ENCODE measurements at places on chromosomes 13 and 19.

DNA sequence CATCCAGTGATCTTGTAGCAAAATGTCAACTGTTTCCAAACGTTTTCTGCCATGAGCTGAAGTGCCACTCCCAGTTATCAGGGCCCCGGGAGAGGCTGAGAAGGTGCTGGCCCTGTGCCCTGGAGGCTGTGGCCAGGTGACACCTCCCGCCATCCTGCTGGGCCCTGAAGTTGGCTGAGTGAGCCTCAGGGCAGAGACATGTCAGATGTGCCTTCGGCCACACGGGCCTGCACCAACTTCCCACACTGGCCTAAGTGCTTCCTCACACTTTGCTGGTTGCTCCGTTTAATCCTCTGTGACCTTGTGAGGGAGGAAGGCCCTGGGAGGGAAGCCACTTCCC, 4.8 kb downstream of the ADPRHL1 start:
- DNase-seq: no peak

- DNase-seq: no peak
Measured at GRCh38 chr19:2305452-2306280, 2.3 kb downstream of the LINGO3 start.

DNA sequence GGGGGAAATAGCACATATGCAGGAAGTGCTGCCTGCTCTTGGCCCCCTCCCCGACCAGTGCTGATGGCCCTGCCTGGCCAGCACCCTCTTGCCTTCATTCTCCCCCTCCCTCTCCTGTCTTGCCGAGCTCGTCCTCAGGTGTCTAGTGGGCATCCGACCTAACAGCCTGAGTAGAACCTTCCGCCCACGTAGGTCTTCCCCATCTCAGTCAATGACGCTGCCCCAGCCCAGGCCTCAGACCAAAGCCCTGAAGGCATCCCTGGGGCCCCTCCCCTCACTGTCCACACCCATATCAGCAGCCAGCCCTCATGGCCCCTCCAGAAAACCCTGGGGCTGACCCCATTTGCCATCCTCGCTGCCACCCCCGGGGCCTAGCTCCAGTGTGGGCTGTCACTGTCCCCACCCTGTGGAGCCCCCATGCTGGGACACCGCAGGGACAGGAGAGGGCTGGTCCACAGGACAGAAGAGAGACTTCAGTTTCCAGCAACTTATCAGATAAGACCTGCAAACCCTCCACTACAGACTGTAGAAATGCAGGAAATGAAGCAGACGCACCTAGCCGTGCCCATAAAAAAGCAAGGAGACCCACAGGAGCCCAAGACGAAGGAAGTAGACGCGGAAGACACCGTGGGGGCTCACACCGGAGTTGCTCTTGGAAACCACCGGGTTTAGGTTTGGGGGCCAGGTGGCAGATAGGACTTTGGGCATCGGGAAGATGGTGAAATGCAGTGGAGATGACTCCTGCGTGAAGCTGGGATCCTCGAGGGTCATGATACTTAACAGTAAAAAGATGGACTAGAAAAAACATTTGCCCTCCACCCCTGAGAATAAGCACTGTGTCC, 38.3 kb downstream of the AP1M1 start:
- no peak for DNase-seq

- DNase-seq: no peak
Measured at GRCh38 chr13:37123337-37123736, 17.9 kb upstream of the CSNK1A1L start.

DNA sequence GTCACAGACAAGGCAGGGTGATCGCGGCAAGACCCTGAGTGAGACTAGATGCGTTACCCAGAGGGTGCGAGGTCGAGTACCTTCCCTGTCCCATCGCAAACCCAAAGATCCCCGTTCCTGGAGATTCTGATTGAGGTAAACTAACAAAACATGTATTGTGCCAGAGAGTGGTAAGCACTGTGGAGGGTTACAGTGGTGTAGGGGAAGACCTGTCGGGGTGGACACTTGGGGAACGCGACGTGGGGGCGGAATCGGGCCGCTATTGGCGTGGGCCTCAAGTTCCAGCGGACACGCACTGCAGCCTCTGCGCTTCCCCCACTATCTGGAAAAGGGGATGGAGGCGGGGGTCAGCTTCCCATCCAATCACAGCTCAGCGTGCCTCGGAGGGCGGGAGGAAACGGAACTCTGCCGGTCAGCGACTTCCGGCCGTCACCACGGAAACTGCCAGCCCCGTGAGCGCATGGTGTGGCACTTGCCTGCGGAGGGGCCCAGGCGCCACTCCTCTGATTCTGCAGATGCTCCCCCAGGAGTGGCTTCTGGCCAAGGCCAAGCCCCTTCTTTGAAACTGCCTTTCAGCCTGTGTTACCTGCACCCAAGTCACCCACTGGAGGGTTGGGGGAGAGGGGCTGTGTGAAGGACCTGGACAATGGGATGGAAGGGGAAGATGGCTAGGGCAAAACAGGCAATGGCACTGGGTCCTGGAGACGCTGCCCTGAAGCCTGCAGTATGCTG, 1.0 kb upstream of the UBE2M start:
- DNase-seq: peak; percentile 98

DNA sequence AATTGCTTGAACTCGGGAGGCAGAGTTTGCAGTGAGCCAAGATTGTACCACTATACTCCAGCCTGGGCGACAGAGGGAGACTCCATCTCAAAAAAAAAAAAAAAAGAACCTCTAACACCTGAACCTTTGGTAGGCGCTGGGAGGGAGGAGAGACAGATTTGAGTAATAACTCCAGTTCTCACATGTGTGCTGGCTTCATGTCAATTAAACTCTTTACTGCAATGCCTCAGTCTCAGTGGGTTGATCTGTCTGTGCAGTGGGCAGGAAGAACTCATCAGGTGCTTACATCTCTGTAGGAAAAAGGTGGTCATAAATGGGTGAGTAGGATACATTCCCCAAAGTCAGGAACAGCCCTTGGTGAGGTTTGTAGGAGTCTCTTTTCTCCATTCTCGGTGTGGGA, 85.1 kb upstream of the ABCC4 start:
- no peak for DNase-seq

DNA sequence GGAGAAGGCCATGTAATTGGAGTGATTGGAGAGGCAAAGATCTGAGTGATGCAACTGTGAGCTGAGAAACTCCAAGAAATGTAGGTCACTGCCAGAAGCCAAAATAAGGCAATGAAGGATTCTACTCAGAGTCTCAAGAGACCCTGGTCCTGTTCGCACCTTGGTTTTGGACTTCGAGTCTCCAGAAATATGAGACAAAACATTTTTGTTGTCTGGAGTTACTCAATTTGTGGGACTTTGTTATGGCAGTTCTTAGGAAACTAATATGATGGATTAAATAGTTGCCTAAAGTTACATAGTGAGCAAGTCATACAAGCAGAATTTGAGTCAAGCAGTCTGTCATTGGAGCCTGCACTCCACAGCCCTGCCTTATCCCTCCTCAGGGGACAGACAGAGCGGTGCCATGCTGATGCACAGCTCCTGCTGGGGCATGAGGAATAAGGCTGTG, 104.2 kb downstream of the ITGBL1 start:
- no peak for DNase-seq

- DNase-seq: no peak
Measured at GRCh38 chr13:51862957-51863356, 1.2 kb downstream of the CCDC70 start.

- no peak for DNase-seq
Measured at GRCh38 chr19:31372246-31372781, 23.1 kb upstream of the TSHZ3 start.

GRCh38 chr13:22960827-22961226, 220.0 kb upstream of the SGCG start:
- DNase-seq: no peak

- DNase-seq: no peak
Measured at GRCh38 chr19:34502582-34503411, 21.2 kb downstream of the WTIP start.

GRCh38 chr19:30333291-30334065, 38.7 kb upstream of the ZNF536 start:
- no peak for DNase-seq

DNA sequence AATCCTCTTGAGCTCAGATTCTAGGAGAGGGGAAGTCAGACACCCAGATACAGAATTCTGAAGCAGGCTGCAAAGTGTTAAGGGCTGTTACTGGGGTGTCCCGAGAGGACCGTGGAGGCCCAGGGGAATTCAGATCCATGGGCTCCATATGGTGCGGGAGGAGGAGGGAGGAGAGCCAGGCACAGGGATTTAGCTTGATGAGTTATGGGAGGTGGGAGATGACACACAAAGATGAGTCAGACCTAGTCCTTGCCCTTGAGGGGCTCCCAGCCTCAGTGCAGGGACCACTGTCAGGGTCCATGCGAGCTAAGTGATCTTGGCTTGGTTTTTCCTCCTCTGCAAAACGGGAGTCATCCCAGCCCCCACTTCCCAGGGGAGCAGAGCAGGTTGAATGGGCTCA, 14.4 kb upstream of the GIPR start:
- no peak for DNase-seq

Data from muscle of leg (tissue), 16 donors.